ENCODE measurements at places on chromosomes 13 and 19. TPM values are rescaled to one million over a fixed set of nuclear protein-coding genes. Genes with fewer than 3 reads are reported as not detected.

Gene NLRP5
- total RNA-seq, result not detected

Gene IL12RB1
- 43.3 TPM for total RNA-seq

Gene SIGLECL1
- not detected for total RNA-seq

Gene MYO16
- total RNA-seq, result not detected

Gene RPS5
- 1,244 TPM for total RNA-seq

Gene CFAP97D2
- total RNA-seq, result not detected

Gene LRG1
- total RNA-seq, result 0.37 TPM

Gene LCP1
- 741 TPM for total RNA-seq

Gene CHAMP1
- 45.6 TPM for total RNA-seq

Gene F2RL3
- total RNA-seq, result not detected

Gene CYP4F12
- total RNA-seq, result not detected

Gene GAPDHS
- not detected for total RNA-seq
